CD4-positive, alpha-beta T cell treated with Interleukin-10 for 1 hour (primary cell): ENCODE measurements at places on chromosomes 6 and 20.

GRCh38 chr6:142184307-142184706 lies 37.2 kb downstream of the VTA1 start:
- no peak for DNase-seq

DNA sequence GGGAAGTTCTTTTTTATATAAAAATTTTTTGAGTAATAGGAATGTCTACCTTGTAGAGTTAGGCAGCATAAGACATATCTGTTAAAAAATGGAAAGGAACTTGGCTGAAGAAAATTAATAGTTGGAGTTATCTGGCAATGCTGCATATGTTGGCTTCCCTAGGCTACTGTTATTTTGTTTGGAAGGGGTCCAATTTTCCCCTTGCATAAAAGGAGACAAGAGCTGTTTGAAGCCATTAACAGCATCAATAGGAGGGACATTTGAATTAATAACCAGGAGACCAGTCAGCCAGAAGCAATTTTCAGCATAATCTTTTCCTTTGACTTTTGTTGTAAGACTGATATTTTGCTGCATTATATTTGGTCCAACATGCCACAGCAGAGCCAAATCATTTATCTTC lies 80.9 kb upstream of the TAB2 start:
- DNase-seq: no peak

- no peak for DNase-seq
Observed at GRCh38 chr20:44495802-44496481, 20.3 kb downstream of the TTPAL start.

DNA sequence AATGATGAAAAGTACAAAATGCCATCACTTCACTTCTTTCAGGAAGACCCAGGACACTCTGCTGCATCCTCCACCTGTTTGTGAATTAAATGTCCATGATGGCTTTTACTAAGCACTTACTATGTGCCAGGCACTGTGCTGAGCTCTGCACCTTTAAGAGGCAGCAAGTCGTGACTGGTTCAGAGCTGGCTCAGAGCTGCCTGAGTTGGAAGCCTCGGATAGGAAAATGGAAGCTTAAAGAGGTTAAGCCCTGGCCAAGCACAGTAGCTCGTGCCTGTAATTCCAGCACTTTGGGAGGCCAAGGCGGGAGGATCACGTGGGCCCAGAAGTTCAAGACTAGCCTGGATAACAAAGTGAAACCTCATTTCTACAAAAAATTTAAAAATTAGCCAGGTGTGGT lies 95.6 kb downstream of the SNX5 start:
- DNase-seq: no peak

- DNase-seq: no peak
Observed at GRCh38 chr6:53506872-53507271, 38.0 kb downstream of the GCLC start.

GRCh38 chr6:39998126-39998525 lies 63.9 kb upstream of the MOCS1 start:
- no peak for DNase-seq

DNA sequence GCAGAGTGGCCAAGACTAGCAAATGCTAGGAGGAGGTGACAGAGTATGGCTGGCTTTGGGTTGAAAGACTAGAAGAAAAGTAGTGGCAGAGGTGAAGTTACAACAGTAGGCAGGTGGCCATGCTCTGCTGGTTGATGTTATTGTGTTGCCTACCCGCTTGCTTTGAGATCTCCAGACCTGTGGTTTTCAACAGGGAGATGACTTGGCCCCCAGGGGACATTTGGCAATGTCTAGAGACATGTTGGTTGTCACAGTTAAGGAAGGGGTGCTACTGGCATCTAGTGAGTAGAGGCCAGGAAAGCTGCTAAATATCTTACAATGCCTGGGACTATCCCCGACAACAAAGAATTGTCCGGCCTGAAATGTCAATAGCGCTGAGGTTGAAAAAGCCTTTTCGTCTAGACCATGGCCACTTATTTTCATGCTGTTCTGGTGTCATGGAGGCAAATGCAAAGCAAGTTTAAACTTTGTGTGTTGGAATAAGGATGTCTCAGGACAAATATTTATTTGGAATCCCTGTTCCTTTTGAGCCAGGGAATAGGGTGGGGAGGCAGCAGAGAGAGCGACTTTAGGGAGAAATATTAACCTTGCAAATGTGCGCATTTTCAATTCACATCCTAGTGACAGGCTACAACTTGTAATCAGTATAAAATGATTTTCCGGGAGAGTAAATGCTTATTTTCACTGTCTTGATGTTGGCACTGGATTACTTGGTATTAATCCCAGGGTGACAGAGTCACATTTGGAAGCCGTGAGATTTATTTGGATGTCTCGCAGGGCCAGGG lies 203.9 kb downstream of the ZNF217 start:
- DNase-seq: no peak

- peak; percentile 80 for DNase-seq
Observed at GRCh38 chr20:8305449-8305978, 173.4 kb downstream of the PLCB1 start.

DNA sequence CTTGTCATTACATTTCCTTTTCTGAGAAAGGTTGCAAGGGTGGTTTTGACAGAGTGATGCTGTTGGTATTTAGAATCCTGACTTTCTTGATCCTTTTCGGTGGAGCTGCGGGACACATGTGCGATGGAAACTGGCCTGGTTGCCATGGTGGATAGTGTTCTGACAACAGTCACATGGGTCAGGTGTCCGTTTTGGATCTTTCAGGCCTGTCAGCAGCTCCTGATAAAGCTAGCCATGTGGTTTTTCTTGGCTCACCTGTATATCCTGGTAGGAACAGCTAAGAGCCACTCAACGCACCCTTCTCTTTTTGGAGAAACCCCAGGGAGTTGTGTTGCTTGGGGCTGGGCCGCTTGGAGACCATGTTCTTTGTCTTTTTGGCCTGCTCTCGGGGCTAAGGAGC lies 177.4 kb downstream of the MTFR2 start:
- no peak for DNase-seq

DNA sequence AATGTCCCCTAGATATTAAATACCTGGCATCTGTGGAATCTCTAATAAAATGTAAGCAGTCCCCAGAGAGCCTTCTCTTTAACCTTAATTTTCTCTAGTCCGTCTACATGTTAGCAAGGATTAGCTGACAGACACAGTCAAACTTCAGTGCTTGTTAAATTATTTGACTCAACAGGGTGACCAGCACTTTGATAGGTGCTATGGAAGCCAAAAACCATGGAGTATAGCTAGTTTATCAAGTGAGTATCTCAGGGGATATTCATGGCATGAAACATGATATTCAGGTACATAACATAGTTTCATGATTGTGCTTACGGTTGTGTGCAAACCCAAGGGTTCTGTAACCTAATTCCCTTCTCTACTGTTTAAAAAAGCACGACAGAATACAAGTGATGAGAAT lies 3.9 kb downstream of the RHAG start:
- no peak for DNase-seq

DNA sequence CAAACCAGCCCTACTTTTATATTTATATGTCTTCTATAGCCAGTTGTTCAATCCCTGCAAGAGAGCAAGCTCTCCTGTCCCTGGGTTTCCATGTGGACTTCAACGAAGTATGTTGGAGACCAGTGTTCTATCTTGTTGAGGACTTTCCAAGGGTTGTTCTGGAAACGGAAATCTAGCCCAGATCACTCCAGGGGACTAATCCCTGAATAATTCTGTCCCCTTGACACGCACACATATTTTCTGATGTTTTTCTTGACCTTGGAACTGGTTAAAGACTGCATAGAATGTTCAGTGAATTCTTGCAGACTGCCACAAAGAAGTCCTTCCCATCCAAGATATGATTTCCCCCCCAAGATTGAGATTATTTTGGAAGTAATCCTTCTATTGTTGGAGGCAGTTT lies 9.5 kb upstream of the MYLK2 start:
- no peak for DNase-seq

- peak; percentile 74 for DNase-seq
Observed at GRCh38 chr6:167079853-167080297, 43.0 kb upstream of the CCR6 start.

DNA sequence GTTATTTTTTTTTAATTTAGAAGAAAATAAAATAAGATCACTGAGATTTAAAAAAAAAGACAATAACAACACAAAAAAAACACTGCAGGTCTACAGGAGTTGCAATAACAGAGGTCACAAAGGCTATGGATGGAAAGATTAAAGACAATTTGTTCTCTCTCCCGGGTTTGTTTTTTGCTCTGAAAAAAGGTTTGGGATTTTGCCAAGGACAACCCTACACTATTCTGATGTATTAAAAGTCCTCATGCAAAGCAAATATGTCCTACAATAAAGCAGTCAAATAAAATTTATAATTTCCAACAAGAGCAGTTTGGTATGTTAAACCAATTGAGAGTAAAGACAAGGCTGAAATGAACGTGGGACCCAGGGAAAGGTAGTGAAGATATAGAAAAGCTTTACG lies 55.6 kb downstream of the PTPRK start:
- no peak for DNase-seq

GRCh38 chr6:30470968-30471367 lies 18.3 kb upstream of the HLA-E start:
- DNase-seq: no peak

GRCh38 chr20:40493549-40493948 lies 195.5 kb downstream of the MAFB start:
- no peak for DNase-seq

GRCh38 chr6:45822246-45822812 lies 193.3 kb downstream of the CLIC5 start:
- no peak for DNase-seq

GRCh38 chr6:24004659-24005058 lies 121.4 kb upstream of the NRSN1 start:
- no peak for DNase-seq

DNA sequence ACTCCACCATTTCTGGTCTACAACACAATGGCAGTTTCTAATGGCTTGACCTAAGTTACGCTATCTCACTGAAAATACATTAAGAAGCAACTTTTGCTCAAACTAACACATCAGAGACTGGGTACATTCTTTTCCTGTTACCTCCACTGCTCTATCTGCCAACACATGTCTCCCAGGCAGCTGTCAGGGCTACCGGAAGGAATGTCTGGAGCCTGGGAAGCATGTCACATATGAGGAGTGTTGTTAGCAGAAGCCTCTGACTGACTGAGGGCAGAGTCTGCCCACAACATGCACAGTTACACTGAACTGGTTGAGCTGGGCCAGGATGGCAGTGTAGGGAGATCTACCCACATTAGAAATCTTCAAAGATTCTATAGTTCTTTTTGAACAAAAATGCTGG lies 264.5 kb downstream of the KIF16B start:
- DNase-seq: no peak

- no peak for DNase-seq
Observed at GRCh38 chr20:23390091-23390774, 28.3 kb downstream of the GZF1 start.

DNA sequence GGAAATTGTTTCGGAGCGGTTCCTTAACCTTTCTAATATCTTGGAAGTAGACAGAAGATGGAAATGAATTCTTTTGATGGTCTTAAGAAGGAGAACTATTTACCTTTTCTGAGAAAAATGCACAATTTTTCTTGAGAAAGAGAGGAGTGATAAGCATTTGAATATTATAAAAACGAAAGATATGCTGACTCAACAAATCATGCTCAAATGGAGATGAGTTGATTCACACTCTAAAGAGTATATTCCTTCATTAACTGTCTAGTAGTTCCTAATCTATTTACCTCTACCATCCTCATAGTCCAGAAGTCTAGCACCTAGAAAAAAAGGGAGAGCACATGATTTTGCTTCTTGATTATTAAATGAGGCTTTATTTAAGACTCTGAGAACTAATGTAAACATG lies 4.1 kb downstream of the TSBP1 start:
- no peak for DNase-seq

- DNase-seq: no peak
Observed at GRCh38 chr6:35955970-35956369, 35.1 kb upstream of the SRPK1 start.

DNA sequence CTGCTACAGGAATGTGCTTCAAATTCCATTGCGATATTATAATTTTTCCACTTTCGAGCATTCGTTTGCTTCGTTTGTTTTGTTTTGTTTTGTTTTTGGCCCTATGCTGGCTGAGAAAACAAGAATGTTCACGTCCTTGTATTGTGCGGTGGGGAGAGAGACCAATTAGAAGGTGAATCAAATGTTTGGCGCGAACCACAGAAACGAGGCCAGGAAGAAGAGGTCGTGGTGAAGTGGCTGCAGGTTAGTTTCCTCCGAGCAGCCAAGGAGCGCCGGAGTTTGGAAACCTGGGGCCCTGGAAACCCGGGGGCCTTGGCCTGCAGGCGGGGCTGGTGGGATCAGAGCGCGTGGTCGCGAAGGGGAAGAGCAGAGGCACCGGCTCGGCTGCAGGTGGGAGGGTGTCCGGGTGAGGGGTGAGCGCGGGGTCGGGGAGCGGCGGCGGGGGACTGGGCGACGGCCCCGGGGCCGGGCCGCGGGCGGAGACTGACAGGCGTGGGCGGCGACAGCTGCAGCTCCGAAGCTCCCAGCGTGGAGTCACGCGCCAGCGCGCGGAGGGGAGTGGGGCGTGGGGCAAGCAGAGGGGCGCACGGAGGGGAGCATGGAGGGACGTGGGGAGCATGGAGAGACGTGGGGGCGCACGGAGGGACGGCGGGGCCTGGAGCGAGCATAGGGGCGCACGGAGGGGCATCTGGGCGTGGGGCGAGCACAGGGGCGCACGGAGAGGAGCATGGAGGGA lies 141.5 kb upstream of the PDE10A start:
- DNase-seq: no peak

DNA sequence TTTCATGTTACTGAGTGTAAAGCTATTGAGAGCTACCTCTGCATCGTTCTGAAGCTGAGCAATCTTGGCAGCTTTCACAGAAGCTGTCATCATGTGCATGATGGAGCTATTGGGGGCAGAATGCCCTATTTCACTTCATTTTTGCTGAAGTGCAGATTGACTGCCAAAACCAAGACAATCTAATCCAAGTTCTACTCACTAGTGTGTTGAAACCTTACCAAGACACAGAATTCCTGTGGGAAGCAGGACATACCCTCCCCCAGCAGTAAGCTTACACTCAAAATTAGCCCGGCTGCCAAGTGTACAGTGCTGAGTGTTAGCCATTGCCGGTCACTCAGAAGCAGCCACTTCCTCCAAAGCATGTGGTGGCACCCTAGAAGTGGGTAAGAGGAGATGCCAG lies 177.3 kb upstream of the TENT5A start:
- no peak for DNase-seq

GRCh38 chr6:21731411-21732031 lies 138.0 kb downstream of the SOX4 start:
- no peak for DNase-seq

- DNase-seq: no peak
Observed at GRCh38 chr6:89564752-89565427, 73.7 kb downstream of the LYRM2 start.

DNA sequence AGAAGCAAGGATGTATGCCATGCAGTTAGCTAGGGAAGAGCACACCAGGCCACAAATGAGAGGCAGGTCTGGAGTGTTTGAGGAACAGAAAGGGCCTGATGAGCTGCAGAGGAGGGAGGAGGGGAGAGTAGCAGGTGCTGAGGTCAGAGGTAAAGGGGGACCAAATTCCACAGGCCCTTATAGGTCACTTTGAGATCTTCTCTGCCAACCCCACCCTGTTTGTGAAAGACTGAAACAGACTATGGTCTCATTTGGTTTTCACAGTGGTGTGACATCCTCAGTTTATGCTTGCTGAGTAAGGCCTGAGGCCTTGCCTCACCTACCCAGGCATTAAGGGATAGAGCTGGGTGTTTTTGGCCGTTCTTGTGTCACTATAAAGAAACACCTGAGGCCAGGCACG lies 187.7 kb upstream of the MYLIP start:
- no peak for DNase-seq

- no peak for DNase-seq
Observed at GRCh38 chr6:108883172-108883571, 35.0 kb downstream of the ARMC2 start.

- no peak for DNase-seq
Observed at GRCh38 chr6:147057188-147057587, 147.0 kb upstream of the STXBP5 start.
